ENCODE measurements at places on chromosomes 6 and 20.

GRCh38 chr6:107180099-107180498, 64.8 kb upstream of the BEND3 start:
- ATAC-seq = no peak

DNA sequence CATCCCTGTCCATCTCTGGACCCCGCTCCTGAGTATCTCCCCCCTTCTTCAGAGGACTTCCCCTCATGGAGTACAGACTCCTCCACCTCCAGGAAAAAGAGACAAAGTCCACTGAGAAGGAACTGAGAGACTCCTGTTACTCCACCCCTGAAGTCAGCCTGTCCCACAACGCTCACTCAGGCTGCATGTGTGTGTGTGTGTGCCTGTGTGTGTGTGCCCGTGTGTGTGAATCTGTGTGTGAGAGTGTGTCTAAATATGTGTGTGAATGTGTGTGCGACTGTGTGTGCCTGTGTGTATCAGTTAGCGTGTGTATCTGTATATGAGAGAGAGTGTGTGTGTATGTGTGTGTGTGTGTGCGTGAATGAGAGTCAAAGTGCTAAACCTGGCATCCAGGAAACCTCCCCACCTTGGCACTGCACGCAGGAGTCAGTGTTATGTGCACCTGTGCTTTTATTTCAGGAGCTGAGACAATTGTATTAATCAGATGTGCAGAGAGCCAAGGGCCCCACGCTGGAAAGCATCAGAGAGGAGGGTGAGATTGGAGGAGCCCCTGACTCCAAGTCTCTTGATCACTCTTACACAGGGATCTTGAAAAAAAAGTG, 39.0 kb downstream of the HLA-A start:
- ATAC-seq = no peak

GRCh38 chr6:106773996-106774629, 144.7 kb downstream of the QRSL1 start:
- no peak for ATAC-seq

GRCh38 chr6:17884498-17885478, 102.6 kb downstream of the KIF13A start:
- peak; percentile 78 for ATAC-seq

- no peak for ATAC-seq
Measured at GRCh38 chr6:46291880-46292279, 121.1 kb upstream of the ENPP5 start.

DNA sequence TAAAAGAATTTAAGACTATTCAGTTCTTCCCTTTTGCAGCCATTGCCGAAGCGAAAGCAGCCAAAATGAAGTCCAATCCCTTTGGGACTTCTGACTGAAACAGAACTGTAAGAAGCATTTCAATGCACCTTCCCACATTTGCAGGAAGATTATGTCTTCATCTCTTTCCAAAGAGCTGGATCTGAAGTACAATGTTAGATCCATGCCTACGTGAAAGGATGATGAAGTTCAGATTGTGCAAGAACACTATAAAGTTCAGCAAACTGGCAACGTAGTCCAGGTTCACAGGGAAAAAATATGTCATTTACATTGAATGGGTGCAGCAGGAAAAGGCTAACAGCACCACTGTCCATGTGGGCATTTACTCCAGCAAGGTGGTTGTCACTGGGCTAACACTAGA, 6.0 kb upstream of the FILIP1 start:
- no peak for ATAC-seq

- ATAC-seq = no peak
Measured at GRCh38 chr6:92568541-92568940, 850.8 kb downstream of the EPHA7 start.

DNA sequence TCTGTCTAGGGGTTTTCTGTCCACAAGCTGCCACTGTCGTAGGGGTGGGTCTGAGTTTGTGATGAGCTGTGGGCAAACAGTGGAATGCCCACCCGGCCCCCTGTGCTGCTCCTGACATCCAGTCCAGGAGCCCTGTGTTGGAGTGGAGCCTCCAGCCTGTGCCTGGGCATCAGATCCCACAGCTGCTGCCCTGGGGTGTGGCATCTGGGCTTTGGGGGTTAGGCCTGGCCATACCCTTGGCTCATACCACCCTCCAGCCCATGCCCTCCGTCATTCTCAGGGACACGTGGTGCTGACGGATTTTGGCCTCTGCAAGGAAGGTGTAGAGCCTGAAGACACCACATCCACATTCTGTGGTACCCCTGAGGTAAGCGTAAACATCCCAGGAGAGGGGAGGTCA, 12.9 kb downstream of the SGK2 start:
- ATAC-seq = no peak

DNA sequence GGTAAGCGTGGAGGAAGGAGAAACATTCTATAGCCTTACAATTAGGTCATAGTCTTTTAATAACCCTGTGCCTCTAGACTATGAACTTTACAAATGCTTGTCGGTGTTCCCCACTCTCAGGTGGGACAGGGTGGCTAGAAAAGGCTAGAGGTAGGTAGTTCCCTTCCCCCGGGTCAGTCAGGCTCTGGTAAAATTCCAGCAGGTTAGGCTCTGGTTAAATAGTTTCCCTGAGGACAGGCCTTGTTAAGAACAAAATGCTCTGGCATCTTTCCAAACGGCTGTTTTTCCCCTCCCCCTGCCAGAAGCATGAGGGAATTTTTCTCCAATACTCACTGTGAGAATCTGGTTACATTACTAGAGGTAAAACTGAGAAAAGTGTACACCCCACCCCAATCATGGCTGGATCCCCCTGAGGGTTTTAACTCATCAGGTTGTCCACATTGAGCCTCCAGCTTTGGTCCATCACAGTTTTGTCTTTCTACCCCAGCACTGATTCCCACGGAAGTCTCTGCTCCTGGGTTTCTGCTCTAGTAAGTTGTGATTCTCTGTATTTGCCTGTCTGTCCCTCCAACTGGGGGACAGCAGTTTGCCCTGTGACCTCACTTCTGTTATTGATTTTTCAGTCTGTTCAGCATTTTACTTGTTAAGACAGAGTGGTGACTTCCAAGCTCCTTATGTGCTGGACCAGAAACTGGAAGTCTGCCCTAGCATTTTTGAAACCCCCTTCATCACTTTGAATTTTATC, 84.7 kb upstream of the ADGRF1 start:
- no peak for ATAC-seq

DNA sequence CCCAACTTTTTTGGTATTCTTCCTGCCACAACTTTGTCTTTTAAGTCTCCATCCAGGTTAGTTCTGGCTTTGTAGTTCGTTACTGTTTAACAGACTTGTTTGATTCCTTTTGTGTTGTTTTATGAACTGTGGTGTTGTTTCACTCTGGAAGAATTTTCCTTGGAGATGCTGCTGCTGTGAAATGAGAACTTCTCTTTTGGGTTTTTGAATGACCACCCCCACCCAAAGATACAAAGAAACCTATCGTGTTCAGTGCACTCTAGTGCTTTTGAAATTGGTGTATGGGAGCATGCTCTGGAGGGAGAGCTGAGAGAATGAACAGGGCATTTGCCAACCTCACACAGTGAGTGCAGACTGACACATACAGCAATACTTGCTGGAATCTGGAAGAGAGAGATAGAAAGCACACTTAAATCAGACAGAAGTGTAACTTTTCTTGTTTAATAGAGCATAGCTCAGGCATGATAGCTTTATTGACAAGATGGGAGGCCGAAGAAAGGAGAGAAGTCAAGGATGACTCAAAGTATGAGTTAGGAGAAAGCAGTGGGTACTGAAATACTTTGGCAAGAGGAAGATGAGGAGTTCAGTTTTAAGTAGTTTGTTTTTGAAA, 293.1 kb downstream of the SOX4 start:
- no peak for ATAC-seq

GRCh38 chr6:111711984-111712752, 106.5 kb upstream of the TRAF3IP2 start:
- ATAC-seq = no peak

DNA sequence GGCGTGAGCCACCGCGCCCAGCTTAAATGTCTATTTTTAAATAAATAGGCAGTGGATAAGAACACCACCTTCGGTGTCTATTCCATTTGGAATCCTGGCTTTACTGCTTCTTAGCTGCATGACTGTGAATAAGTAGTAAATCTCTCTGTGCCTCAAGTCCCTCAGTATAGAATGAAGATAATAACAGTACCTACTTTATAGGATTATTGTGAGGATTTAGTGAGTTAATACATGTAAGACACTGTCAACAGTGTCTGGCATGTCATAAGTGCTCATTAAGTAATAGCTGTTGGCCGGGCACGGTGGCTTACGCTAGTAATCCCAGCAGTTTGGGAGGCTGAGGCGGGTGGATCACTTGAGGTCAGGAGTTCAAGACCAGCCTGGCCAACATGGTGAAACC, 10.1 kb downstream of the TPX2 start:
- ATAC-seq = no peak

- ATAC-seq = no peak
Measured at GRCh38 chr6:33820784-33821520, 17.1 kb upstream of the MLN start.

GRCh38 chr6:135592276-135592675, 94.7 kb upstream of the AHI1 start:
- no peak for ATAC-seq

DNA sequence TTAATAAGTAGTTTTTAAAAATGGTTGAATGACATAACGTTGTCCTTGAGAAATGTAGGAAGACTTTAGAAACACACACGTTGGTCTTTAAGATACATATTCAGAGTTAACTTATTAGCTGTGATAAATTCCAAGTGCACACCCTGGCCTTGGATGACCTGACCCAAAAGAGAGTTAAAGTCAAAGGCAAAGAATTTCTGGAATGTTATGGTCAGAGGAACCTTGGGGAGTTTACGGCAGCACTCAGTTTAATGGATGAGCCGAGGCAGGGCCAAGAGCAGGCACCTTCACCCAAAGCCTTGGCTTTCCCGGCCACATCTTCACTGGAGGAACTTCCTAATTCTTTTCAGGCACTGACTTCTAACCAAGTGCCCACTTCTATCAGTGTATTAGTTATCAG, 200.5 kb downstream of the SMOC2 start:
- no peak for ATAC-seq

DNA sequence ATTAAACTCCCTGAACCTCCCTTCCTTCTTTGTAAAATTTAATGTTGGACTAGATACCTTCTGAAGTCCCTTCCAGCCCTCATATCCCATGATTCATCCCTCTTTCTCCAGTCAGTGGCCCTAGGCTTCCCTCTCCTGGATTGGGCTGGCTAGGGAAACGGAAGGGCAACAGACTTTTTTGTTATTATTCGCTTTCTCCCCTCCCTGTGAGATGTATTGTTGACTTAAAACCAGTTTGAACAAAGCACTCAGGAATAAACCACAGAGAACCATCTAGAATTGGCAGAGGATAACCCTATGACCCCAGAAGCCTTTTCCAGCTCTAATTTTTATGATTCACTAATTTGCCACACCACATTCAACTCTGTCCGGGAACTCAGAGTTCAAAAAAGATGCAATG, 239.7 kb upstream of the SUPT3H start:
- no peak for ATAC-seq

- no peak for ATAC-seq
Measured at GRCh38 chr6:156376091-156376490, 401.1 kb upstream of the ARID1B start.

GRCh38 chr6:32554116-32554965, 24.3 kb upstream of the HLA-DRB5 start:
- ATAC-seq = no peak

DNA sequence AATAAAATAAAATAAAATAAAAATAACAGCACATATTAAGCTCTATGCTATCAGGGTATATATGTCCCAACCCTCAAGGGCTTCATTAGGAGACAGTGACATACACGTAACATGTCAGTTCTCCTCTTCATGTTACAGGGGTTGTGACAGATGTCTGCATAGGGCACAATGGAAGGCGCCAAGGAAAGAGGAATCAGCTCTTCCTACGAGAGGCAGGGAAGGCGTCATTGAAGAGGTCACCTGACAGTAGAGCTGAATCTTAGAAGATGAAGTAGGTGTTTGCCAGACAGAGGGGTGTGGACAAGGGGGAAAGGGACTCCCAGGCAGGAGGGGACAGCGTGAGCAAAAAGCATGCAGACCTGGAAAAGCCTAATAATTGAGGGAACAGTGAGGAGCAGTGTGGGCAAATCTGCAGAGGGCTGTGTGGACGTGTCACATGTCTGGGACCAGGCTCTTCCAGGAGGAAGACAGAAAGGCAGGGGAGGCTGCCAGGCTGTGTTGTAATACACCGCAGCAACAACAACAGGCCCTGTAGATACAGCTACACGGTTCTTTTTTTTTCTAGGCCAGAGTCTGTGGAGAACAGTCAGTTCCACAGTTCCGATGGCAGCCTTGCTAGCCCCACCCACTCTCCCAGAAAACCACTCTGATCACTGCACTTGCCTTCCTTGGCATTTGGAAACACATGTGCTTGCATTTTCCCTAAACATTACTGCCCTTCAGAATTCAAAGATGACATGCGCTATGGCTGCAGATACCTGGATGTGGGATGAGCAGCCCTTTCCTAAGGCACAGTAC, 2.5 kb upstream of the FKBP5 start:
- ATAC-seq = no peak

- no peak for ATAC-seq
Measured at GRCh38 chr6:169223006-169223405, 30.6 kb downstream of the THBS2 start.

DNA sequence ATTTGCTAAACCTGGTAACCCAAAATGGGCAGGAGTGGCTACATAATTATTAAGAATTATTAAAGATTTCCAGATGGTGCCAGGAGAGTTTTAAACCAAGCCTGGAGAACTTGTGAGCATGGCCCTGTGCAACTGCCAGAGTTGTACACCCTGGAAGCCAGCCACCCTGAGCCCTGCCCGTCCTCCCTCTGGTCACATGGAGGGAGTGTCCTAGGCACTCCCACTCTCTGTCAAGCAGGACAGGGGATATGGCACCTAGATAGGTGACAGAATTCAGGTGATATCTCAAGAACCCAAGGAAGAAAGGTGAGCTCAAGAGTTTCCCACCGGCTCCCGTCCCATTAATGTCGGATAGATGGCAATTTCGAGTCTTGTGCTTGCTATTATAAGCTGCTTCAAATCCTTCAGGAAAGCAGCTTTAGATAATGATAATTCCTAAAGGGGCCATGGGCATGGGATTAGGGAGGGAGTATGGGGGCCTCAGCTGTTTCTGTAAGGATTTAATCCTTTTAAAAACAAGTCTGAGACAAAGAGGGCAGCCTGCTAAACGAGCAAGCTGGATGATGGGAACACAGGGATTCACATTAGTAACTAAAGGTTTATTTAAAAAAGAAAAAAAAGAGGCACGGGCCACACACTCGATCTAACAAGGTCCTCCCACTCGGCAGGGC, 169.1 kb downstream of the BMP7 start:
- ATAC-seq = no peak

- no peak for ATAC-seq
Measured at GRCh38 chr6:38508894-38509293, 130.8 kb downstream of the BTBD9 start.

DNA sequence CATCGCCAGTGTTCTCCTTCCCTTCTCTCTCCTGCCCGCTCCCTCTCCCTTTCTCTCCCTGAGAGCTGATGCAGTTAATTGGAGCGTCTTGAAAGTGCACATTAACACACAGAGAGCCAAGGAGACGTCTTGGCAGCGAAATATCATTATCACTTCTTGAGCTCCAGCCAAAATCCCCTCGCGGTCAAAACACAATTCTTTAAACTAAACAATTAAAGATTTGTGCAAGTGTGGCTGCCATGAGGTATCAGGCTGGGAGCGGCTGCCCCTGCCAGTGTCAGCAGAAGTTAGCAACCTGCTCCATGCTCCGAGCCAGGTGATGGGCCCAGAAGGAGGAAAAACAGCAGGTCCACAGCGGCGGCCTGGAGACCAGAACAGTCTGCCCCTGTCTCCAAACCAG, 100.9 kb upstream of the FOXP4 start:
- no peak for ATAC-seq
